Thymus (tissue), 14 donors: ENCODE measurements at places on chromosomes 3 and 15.

DNA sequence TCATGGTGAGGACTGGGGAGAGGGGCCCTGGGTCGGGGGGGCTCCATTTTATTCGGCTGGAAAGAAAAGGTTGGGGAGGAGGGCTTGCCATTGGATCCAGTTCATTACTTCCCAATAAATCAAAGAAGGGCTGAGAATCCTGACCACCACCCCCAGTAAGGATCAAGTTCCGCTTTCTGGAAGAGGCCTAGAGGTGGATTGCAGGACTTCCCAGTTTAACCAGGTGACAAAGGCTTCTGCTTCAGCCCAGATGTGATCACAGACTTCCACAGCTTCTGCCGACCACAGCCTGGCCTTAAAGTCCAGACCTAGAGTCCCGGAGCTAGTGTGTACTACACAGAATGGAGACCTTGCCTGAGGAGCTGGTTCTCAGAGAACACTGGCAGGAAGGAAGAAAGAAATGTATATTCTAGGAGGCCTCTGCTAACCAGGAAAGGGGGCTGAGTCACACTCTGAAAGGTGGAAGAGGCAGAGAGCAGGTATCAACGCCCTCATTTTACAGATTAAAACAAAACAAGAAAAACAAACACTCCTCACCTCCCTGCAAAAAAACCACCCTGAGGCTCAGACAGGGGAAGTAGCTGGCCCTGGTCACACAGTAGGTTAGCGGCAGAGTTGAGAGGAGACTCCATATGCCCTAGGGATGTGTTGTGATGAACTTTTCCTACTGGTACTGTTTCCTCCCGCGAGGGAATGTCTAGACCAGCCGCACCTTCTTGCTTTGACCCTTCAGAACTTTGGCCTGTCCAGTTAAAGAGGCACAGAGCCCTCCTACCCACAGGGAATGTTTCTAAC, 1.1 kb upstream of the CEMIP start:
- H3K27ac ChIP-seq: no peak overlapping the region
- peaks cover 24% of the 10 kb centered on the region for H3K4me1 ChIP-seq
- no peaks in the 10 kb centered on the region for H3K36me3 ChIP-seq
- peaks cover 48% of the 10 kb centered on the region for H3K27me3 ChIP-seq
- no peak overlapping the region for H3K4me3 ChIP-seq
- no peak for DNase-seq

- no peaks in the 10 kb centered on the region for H3K4me1 ChIP-seq
- H3K4me3 ChIP-seq: no peak overlapping the region
- no peaks in the 10 kb centered on the region for H3K36me3 ChIP-seq
- H3K27me3 ChIP-seq: peaks cover 2% of the 10 kb centered on the region
Observed at GRCh38 chr3:124137216-124137615, 145.3 kb upstream of the ROPN1 start.

DNA sequence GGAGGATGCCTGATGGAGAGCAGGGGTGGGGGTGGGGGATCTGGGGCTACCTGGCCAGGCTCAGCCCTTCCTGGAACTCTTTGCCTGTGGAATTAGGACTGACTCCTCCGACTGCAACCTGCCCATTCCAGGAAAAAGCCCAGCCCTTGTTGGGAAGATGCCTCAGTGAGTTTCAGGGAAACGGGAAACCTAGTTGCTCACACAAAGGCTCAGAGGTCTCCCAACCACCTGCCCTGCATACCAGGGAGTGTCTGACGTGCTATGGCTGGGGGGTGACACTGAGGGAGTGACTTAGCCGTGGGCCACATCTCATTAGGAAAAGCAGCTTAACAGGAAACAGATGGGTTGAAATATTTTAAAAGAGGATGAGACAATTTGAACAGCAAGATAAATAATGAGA, 27.9 kb downstream of the CYP8B1 start:
- no peak overlapping the region for H3K27ac ChIP-seq
- no peaks in the 10 kb centered on the region for H3K36me3 ChIP-seq
- H3K4me1 ChIP-seq: peaks cover 4% of the 10 kb centered on the region
- H3K4me3 ChIP-seq: no peak overlapping the region
- H3K27me3 ChIP-seq: no peaks in the 10 kb centered on the region

DNA sequence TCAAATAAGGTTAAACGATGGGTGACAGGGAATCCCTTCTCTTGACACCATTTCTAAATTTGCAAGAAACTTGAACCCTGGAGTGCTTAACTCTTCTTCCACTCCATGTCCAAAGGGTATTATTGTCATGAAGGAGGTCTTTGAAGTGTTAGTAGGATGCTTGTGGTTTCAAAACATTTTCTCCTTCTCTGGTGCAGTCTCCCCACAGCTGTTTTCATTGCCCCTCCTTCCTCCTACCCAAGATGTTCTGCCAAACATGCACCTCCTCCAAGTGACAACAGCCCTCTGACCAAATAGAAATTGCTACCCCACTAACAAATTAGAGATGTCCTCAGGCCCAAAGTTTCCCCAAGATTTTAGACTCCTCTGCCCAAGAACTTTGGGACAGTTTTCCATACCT, 151.4 kb downstream of the POLR2M start:
- peak; percentile 49 for DNase-seq
- no peaks in the 10 kb centered on the region for H3K27me3 ChIP-seq
- peaks cover 37% of the 10 kb centered on the region for H3K4me1 ChIP-seq
- no peak overlapping the region for H3K4me3 ChIP-seq
